Left colon (tissue), 2 donors: ENCODE measurements at places on chromosomes 7 and 10.

GRCh38 chr7:103937680-103938079 lies 51.8 kb downstream of the RELN start:
- DNase-seq: no peak

GRCh38 chr7:152419473-152420429 lies 16.1 kb downstream of the KMT2C start:
- no peak for DNase-seq

DNA sequence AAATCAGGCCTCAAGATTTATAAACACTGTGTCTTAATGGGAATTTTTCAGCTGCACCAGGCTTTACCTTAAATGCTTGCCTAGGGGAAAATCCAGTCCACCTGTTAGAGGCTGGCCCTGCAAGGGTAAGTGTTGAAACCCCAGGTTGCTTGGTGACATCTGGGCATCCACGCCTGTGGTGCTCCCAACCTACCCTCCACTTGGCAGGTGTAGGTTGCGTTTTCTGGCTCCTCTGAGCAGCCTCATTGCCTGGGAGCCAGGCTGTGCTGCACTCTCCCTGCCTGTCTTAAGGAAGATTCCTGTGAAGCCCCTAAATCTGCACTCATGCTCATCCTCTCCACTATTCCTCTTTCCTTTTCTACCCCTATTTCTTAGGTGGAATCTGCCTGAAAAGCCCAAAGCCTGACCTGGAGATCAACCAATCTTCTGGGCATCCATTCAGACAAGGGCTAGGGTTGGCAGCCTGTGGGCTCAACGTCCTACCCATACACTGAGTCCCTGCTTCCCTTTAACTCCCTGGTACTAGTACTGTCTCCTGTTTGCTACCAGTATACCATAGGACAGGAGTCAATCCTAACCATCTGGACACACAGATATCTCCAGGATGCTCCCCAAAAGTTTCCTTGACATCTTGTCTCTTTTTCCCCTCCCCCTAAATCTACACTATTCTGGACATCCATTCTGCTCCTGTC lies 150.4 kb downstream of the PDE1C start:
- DNase-seq: no peak

GRCh38 chr10:49241385-49241784 lies 53.2 kb upstream of the TMEM273 start:
- DNase-seq: no peak

- DNase-seq: peak; percentile 28
Observed at GRCh38 chr10:125823663-125824251, 411 bp downstream of the BCCIP start.

DNA sequence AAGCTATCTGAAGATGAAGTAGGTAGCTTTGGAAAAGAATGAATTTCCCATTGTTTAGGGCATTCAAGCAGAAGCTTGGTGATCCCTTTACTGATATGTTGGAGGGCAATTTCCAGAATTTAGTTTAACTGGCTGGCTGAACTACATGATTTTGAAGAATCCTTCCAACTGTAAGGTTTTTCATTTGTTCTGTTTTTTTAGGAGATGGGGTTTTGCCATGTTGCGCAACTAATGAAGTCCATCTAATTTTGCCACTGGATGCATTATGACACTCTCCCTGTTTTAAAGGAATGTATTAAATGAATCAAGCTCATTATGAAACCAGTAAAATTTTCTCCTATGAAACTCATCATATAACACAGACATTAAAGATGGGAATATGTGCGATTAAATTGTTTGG lies 6.1 kb upstream of the DDX50 start:
- DNase-seq: no peak

GRCh38 chr10:15605740-15606369 lies 113.9 kb downstream of the ITGA8 start:
- DNase-seq: no peak

- DNase-seq: no peak
Observed at GRCh38 chr10:99983280-99983988, 26.3 kb downstream of the DNMBP start.

DNA sequence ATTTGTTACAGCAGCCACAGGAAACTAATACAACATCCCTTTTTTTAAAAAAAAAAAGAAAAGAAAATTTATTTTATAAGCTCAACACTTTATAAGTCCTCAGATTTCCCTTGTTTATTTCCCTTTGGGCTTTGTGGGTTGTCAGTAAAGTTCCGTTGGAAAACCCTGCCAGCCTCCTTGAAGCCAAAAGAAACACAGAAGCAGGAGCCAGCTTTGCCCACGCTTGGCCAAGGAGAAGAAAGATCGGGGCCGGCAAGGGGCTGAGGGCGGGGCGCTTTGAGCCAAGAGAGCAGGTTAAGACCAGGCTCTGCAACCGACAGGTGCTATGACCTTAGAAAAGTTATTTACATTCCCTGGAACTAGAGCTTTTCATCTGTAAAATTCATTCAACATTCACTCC lies 72.7 kb downstream of the RGS10 start:
- no peak for DNase-seq

DNA sequence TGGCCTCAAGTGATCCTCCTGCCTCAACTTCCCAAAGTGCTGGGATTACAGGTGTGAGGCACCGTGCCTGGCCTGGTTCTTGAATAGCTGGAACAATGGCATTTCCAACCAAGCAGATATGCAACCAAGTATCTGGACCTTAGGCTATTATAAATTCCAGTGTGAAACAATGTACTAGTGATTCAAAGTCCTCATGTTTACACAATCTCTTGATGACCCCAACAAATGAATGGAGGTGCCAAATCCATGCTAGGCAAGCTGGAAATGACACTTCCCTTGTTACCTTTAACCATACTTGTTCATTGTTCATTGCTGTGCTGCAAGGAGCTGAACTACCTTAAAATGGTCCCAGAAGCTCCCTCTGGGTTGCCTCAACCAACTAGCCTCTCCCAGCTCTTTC lies 282.2 kb upstream of the KLF14 start:
- DNase-seq: no peak

DNA sequence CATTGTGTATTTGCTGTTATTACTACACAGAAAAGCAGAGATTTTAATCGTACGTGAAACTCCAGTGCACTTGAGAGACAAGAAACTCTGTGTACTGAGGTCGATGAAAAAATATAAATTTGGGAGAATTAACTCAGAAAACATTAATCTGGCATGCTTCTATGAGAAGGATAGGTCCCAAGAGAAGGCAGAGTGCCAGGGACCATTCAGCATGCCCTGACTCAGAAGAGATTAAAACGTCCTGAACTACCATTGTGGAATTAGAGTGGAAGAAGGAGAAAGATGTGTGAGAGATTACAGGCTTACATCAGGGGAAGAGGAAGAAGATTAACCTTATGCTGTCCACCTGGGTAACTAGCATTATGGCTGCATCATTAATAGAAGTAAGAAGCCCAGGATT lies 72.4 kb downstream of the REEP3 start:
- no peak for DNase-seq

- peak; percentile 85 for DNase-seq
Observed at GRCh38 chr7:43905209-43905946, 1.0 kb downstream of the URGCP start.

GRCh38 chr10:123800821-123801220 lies 90.8 kb downstream of the CPXM2 start:
- no peak for DNase-seq

DNA sequence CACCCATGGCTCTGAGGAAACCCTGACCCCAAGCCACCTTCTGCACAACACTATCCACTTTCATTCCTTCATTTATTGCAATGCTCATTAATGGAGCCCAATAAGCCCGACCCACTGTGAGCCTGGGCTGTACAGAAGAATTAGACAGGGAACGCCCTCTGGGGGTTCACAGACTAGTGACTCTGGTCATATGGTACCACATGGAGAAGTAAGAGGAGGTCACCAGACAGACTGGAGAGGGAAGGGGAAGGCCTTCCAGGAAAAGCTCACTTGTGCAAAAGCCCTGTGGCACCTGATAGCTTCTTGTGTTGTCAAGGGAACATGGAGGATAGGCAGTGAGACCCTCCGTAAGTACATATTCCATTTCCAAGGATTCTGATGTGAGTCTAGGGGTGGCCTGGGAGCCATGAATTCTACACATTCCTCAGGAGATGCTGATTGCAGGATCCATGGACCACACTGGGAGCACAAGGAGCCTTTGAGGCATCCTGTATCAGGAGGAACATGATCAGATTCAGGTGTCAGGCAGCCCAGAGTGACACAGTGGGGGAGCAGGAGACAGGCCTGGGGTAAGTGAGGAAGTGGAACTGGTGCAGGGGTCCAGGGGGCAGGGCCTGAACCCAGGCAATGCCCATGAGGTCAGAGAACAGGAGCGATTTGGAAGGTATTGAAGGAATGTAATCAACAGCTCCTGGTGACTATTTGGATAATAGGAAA lies 19.9 kb downstream of the TMEM72 start:
- DNase-seq: no peak
